ENCODE measurements at places on chromosomes 1 and 21.

DNA sequence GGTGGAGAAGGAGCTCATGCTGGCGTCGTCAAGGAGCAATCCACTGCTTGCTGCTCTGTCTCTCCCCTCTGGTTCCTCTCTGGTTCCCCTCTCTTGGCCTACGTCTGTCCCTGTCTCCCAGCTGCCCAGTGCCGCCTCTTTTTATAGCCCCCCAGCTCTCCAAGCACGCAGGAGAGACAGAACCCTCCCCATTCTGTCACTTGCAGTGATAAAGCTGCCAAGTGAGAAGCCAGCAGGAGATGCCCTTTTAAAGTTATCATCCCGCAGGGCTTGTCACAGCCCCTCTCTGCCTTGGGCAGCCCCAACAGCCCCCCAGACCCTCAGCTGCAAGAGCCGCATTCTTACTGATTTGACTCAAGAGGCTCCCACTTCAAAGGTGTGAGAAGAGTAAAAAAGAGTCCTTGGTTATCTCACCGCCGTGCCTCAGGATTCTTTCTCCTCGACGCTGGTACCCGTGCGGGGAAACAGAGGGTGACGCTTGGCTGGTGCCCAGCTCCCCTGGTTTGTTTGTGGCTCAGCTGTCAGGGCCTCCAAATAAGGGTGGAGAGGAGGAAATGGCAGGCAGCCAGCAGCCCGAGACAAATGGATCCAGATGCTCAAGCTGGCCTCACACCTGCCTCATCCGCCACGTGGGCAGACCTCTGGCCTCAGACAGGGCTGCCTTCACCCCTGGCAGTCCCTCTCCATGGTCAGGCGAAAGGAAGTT lies at the start of gene NPPA:
TSS of gene NPPA (minus strand) at position 117 of the 706 bp plus-strand sequence. CDS start at position 18, 99 bp downstream.
- DNase-seq: no peak

GRCh38 chr21:33848249-33848953 lies 67.2 kb downstream of the ATP5PO start:
- no peak for DNase-seq

DNA sequence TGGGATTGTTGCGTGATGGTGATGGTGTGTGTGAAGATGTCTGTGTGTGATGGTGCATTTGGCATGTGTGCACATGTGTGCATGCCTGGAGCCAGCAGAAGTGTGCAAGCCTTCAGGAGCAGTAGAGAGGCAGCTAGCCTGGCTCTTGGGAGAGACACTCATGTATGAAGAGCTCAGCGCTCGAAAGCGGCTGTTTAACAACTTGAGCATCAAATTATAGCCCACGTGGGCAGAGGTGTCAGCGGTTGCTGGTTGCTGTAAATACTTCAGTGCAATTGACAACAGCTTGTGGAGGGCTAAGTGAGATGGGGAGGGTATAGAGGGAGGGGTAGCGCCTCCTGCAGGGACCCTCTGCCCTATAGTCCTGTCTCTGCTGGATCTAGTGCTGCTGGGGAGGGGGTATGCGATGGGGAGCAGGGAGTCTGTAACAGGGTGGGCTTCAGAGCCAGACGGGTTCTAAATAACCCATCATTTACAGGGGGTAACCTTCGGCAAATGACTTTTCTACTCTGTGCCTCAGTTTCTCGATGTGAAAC lies 21.5 kb downstream of the FOXD2 start:
- no peak for DNase-seq

GRCh38 chr21:38389896-38390295 lies 108.4 kb downstream of the ERG start:
- DNase-seq: no peak

- no peak for DNase-seq
Observed at GRCh38 chr21:38993561-38993960, 187.8 kb downstream of the ETS2 start.

Measured in T-helper 2 cell (primary cell).